A172 (cell line): ENCODE measurements at places on chromosomes 5 and 9. TPM values are rescaled to one million over a fixed set of nuclear protein-coding genes. Genes with fewer than 3 reads are reported as not detected.
A peak's percentile ranks its signal among the peaks of the same experiment; 100 is the strongest.

Gene CTNND2
- not detected in 2 replicates for total RNA-seq

Gene SLC36A3
- total RNA-seq: not detected in 2 replicates

Gene GGTA1
- not detected in 2 replicates for total RNA-seq

Gene TCF7
- 3.8 and 4.8 TPM in 2 replicates for total RNA-seq

Gene C1QTNF2
- 1.5 and 1.6 TPM in 2 replicates for total RNA-seq

Gene NIM1K
- total RNA-seq: not detected in 2 replicates

Gene ARAP3
- 4.3 and 6.8 TPM in 2 replicates for total RNA-seq

Gene TLX3
- not detected in 2 replicates for total RNA-seq

Gene CHSY3
- 2.4 and 2.8 TPM in 2 replicates for total RNA-seq

Gene RALGPS1
- 4.6 and 15.3 TPM in 2 replicates for total RNA-seq

Gene STPG3
- not detected in 2 replicates for total RNA-seq

Gene SH3PXD2B
- 13.1 and 15.0 TPM in 2 replicates for total RNA-seq

Gene MEGF9
- total RNA-seq: 17.3 and 17.4 TPM in 2 replicates

Gene GMCL2
- not detected in 2 replicates for total RNA-seq

DNA sequence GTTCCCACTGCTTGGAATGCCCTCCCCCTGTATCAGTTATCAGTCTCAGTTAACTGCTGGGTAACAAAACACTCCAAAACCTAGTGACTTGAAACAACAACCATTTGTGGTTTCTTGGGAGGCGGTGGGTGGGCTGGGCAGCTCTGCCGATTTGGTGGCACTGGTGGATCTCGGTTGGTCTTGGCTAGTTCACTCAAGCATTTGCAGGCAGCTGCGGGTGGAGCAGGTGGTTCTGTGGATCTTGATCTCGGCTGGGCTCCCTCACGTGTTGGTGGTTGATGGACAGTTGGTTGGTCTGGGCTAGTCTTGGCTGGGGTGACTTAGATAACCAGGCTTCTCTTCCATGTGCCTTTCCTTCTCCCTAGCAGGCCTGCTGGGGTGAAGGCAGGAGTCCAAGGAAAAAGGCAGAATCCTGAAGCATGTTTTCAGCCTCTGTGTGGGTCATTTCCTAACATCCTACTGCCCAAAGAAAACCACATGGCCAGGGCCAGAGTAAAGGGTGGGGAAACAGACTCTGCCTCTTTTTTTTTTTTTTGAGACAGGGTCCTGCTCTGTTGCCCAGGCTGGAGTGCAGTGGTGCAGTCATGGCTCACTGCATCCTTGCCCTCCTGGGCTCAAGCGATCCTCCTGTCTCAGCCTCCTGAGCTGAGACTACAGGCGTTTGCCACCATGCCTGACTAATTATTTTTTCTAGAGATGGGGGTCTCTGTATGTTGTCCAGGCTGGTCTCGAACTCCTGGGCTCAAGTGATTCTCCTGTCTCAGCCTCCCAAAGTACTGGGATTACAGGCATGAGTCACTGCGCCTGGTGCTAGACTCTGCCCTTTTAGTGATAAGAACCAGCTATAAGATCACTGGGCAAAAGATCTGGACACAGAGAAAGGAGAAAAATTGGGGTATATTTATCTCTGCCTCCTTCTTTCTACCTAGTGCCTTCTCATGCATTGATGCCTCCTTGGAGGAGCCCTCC lies 183.7 kb downstream of the RGS3 start:
- DNase-seq: no peak

DNA sequence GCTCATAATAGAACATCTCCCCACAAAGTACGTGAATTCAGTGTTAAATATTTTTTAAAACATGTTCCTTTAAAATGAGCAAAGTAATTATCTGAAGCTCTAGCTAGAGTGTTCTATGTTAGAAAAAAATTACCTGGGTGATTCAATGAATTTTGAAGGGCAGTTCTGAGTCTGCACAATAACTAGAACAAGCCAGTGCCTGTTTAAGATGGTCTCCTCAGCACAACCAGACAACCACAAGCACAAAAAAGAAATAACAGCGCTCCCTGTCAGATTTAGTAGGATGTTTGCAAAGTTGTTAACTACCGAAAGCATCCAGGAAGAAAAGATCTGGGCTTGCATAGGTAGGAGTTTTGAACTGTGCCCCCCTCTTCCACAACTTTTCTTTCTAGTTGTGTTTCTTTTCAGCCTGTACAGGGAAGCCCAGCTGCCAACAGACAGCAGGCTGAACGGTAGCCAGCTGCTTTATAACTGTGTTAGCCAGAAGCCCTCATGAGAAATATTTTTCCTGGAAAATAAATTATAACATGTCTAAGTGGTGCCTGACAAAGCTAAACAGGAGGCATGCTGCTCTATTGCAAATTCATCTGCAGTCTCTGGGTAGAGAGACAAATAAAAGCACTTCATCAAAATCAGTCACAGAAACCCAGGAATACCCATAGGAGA lies 1026.9 kb downstream of the MAT2B start:
- DNase-seq: no peak

DNA sequence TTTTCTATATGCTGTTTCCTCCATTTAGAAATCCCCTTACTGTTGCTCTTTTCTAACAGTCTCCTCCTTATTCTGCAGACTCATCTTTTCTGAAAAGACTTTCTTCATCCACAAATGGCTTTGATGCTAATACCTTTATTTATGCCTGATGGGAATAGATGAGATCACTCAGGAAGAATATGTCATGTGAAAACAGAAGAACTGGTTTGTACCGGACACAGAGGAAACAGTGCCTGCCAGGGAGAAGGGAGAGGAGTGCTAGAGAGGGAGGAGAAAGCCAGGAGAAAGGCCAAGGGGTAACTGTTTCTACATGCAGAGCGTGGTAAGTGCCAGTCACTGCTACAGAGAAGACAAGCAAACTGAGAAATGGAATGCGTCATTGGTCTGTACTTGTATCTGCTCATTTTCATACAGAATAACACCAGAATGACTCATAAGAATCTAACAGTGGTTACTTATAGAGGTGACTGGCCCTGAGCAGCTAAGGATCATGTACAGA lies 45.9 kb upstream of the PJA2 start:
- DNase-seq: peak; percentile 96

GRCh38 chr9:38526591-38526990 lies 93.8 kb downstream of the ANKRD18A start:
- DNase-seq: no peak

DNA sequence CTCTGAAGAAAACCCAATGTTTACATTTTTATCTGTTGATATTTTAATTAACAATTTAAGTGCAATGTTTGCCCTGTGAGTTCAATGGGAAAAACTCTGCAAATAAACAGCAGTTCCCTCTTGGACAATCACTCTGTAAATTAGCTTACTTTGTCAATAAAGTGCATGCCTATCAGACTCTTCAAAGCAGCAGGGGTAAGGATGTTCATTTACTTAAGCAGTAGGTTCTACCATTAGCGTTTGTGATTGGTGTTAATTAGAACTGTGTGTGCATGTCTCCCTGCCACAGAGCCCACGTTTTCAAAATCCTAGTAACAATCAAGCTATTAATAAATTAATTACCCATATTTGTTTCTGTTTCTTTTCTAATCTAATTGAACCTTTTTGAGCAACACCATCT lies 1921.6 kb upstream of the WWC1 start:
- no peak for DNase-seq

GRCh38 chr5:41795125-41795524 lies 75.1 kb downstream of the OXCT1 start:
- DNase-seq: no peak

- DNase-seq: no peak
Observed at GRCh38 chr9:9612270-9612669, 1000.5 kb downstream of the PTPRD start.

- no peak for DNase-seq
Observed at GRCh38 chr9:109974143-109974917, 194.3 kb downstream of the PALM2AKAP2 start.

GRCh38 chr5:17398431-17398830 lies 99.6 kb upstream of the TAF11L2 start:
- peak; percentile 94 for DNase-seq

- DNase-seq: no peak
Observed at GRCh38 chr5:112794410-112794809, 56.7 kb downstream of the APC start.

GRCh38 chr9:27047136-27047535 lies 41.7 kb upstream of the LRRC19 start:
- no peak for DNase-seq

- no peak for DNase-seq
Observed at GRCh38 chr5:175211956-175212756, 231.8 kb downstream of the DRD1 start.

DNA sequence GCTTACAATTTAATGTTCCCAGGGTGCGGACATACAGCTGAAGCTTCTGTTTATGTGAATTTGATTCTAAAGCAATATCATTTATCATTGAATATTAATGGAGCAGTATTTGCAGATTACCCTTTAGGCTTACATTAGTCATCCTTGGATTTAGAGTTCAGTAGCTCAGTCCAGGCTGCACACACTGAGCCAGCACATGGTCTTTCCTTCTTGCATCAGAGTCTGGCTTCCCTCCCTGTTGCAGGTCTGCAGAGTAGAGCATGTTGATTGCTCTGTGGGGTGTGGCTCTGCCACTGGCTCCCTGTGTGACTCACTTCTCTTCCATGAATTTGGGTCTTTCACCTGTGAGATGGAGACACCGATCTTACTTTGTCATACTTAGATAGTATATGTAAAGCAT lies 36.8 kb downstream of the NSG2 start:
- peak; percentile 29 for DNase-seq

DNA sequence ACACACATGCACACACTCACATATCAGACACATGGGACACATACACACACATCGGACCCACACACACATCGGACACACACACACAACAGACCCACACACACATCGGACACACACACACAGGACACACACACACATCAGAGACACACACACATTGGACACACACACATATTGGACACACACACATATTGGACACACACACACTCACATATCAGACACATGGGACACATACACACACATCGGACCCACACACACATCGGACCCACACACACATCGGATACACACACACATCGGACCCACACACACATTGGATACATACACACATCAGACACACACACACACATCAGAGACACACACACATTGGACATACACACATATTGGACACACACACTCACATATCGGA lies 12.8 kb upstream of the LAMC3 start:
- no peak for DNase-seq

- DNase-seq: no peak
Observed at GRCh38 chr9:108691614-108692013, 164.2 kb downstream of the ACTL7B start.
